ENCODE measurements at places on chromosomes 3 and 15.
A peak's percentile ranks its signal among the peaks of the same experiment; 100 is the strongest.

GRCh38 chr15:81302701-81303109, 21.2 kb downstream of the STARD5 start:
- DNase-seq = no peak

GRCh38 chr3:51379301-51379700, 5.8 kb upstream of the MANF start:
- DNase-seq = no peak

- DNase-seq = no peak
These were observed 87.0 kb upstream of the PPP2R3A start for GRCh38 chr3:135878501-135878900.

DNA sequence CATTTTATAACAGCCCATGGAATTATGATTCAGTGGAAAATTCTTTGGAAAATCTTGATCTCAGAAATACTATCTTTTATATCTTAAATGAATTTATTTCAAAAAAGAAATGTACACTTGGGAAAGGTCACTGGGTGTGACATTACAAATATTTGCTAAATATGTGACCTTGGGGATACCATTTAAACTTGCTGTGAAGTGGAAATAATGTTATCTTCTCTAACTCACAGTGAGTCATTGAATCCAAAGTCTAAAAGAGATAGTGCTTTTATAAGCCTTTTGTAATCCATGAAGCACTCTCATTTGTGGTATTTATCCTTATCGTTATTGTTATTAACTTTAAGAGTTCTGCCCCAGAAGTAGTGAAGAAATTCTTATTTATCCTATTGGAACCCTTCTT, 289.8 kb upstream of the SEMA6D start:
- no peak for DNase-seq

GRCh38 chr15:42704492-42704926, 32.4 kb downstream of the CDAN1 start:
- DNase-seq = peak; percentile 67

DNA sequence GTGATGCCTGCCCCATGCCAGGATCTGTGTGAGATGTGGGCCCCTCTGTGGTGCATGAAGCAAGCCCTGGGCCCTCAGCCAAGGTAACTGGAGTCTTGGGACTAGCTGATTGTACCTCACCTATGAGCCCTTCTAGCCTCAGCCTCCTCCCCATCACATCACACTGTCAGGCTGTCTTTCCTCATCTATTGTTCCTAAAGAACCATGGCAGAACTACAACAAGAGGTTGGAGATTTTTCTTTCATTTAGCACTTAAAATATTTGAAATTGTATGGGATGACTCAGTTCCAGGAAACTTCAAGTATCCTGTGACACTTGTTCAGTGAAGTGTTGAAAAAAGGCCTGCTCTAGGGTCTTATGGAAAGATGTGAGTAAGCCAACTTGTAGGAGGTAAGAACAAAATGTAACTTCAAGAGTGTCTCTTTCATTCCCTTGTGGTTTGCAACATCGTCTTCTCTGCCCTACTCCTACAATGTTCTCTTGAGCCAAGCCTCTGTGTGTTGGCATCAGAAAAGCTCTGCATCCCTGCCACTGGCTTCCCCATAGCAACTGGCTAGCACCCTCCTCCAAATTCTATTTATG, 58.7 kb upstream of the TIPARP start:
- DNase-seq = peak; percentile 90

GRCh38 chr3:61154457-61155198, 96.6 kb downstream of the FHIT start:
- DNase-seq = no peak

GRCh38 chr3:22920006-22920405, 283.1 kb upstream of the UBE2E2 start:
- DNase-seq = no peak

DNA sequence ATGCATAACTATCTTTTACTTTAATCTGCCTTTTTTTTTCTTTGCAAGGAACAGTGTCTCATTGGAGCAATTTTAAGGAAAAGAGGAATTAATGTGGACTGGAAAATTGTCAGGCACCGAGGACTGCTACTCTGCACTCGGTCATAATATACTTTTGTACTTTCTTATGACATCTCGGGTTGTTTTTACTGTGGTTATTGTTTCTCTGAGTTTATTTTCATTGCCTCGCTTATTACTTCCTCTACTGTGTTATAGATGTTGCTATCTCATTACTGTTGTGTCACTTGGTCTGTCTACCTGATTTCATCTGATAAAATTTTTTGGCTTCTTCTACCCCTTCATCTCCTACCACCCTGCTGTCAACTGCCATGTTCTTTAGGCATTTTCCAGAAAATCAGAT, 213.5 kb upstream of the POU1F1 start:
- DNase-seq = no peak

GRCh38 chr3:52558436-52558835, 22.0 kb downstream of the UQCC5 start:
- no peak for DNase-seq

DNA sequence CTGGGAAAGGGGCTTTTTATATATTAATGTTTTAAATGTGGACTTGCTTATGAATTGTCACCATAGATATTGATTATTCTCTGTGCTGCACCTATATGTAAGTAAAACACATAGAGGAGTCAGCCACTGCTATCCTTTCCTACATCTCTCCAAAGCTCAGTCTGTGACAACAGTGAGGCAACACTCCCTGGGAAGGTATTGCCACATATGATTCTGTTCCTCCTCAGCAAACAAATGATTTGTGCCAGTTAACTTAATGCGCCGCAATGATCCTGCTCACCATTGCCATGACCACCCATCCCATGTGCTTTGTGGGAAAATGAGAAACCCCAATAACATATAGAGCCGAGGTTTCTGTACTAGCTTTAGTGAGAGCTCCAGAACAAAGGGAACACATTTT, 75.1 kb upstream of the FBN1 start:
- no peak for DNase-seq

DNA sequence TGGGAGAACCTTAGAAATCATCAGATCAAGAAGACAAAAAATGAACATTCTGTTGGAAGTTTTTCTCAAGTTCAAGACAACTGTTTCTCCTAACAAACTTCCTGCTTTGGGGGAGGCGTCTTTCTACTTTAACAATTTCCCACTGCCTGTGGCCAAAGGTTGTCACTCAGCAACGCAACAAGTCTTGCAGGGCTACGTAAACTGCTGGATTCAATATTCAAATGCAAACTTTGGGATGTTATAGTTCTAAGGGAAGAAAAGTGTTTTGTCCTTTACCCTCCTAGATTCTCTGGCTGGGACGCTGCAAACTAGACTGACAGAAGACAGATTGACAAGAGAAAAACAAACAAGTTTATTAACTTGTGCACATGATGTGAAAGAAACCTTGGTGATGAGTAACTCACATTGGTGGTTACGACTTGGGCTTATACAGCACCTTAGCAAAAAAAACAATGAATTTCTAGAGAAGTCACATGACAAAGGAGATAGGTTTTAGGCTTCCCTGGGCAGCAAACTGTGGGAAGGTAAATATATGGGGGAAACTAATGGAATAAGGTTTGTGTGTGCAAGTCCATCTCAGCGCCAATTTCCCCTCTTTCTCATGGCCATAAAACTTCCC, 34.0 kb upstream of the ARPIN start:
- no peak for DNase-seq

- no peak for DNase-seq
These were observed 9.2 kb downstream of the PPM1L start for GRCh38 chr3:160765211-160765610.

DNA sequence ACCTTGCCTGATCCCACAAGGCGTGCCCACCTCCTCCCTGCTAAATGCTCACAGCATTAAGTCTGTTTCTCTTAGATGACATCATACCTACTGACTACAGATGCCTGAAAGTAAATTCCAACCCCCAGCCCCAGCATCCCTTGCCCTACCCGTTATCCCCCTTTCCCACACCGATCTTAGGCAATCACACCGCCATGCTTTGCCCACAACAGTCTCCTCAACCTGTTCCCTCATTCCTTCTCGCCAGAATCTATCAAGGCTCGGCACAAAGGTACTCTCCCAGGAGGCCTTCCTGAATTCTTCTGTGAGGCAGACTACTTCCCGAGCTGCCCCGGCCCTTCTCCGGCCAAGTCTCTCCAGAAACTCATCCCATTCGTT, 789 bp upstream of the SEC61A1 start:
- DNase-seq = peak; percentile 34

- peak; percentile 44 for DNase-seq
These were observed 62.2 kb upstream of the CTSH start for GRCh38 chr15:79007066-79007465.

DNA sequence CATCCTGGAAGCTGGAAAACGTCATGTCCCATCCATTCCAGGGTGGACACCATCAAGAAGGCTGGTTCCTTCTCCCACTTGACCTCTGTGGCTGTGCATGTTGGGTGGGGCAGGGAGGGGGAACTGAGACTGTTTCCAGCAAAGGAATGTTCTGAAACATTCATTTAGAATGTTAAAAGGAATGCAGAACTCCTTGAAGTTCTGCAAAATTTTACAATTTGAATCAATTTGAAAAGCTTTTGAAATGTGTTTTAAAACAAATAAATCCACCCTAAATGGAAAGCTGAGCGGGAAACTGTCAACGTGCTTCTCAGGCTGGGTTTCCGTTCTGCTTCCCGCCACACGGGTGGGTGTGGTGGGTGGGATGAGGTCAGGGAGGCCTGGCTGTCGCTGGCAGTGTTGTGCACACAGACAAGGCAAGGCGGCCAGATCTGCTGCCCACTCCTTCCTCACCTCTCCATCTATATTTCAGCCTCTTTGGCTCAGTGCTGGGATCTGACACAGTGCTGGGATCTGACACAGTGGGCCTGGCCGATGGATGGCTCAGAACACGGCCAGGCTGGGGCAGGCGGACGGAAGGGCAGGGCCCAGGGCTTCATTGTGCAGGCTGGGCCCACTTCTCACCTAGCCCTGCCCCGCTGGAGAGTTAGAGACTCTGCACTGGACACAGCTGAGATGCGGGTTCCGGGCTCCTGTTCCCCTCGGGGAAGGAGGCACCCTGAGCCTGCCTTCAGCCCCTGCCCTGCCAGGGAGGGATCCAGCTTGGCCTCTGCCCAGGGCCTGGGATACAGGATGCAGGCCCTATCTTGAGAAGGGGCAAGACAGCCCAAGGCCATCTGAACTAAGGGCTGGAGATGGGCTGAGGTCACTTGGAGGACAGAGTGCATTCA, 110.4 kb downstream of the TMEM266 start:
- no peak for DNase-seq

DNA sequence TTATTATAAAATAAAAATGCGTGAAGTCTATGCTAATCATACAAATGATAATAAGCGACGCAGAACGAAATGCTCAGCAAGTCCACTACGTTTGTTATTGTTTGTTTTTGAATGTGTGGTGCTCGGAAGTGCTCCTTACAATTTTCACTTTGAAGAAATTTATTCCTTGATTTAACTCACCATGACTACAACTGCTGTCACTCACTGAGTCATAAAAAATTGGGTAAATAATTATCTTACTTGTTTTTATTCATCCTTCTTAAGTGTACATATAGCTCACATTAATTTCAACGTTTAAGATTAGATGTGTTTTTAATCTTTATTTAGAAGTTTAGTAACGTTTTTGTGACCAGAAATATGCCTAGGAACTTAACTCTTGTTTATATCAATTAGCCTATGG, 66.7 kb upstream of the NANOGP8 start:
- no peak for DNase-seq

DNA sequence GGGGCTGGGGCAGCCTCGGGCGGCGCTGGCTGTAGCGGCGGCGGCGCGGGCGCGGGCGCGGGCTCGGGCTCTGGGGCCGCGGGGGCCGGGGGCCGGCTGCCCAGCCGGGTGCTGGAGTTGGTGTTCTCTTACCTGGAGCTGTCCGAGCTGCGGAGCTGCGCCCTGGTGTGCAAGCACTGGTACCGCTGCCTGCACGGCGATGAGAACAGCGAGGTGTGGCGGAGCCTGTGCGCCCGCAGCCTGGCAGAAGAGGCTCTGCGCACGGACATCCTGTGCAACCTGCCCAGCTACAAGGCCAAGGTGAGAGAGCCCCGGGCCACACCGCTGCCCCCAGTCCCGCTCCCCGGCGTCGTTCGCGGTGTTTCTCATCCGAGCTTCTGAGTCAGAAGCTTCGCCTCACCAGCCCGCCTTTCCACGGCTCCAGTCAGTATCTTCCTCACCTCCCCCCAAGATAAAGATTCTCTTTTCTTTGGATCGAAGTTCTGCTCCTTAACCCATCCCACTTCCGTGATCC, 600 bp downstream of the FBXO45 start:
- peak; percentile 4 for DNase-seq

GRCh38 chr3:197464794-197465193, 91.0 kb downstream of the BDH1 start:
- no peak for DNase-seq

DNA sequence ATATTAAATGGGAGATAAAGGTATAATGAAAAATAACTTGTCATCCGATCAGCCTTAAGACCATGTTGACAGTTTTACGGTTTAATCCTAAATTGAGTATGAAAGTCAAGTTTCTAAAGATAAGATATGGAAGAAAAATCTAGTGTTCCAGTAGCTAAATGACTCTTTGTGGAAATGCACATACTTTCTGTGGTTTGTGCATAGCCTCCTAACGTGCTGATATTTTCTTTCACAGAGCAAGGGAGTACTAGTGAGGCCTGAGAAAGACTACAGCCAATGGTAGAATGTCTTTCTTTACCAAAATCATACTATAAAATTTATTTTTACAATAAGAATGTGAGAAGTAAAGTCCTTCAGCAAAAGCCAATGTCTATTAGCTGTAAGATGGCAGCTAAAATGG, 430.6 kb upstream of the RGMA start:
- no peak for DNase-seq

- no peak for DNase-seq
These were observed 7.2 kb downstream of the TM4SF1 start for GRCh38 chr3:149369991-149370866.

GRCh38 chr15:41633609-41634008, 26.6 kb upstream of the MGA start:
- no peak for DNase-seq

- DNase-seq = peak; percentile 46
These were observed 31.6 kb downstream of the TSC22D2 start for GRCh38 chr3:150439657-150440056.

- no peak for DNase-seq
These were observed 1.4 kb downstream of the FEZF2 start for GRCh38 chr3:62371720-62372591.

DNA sequence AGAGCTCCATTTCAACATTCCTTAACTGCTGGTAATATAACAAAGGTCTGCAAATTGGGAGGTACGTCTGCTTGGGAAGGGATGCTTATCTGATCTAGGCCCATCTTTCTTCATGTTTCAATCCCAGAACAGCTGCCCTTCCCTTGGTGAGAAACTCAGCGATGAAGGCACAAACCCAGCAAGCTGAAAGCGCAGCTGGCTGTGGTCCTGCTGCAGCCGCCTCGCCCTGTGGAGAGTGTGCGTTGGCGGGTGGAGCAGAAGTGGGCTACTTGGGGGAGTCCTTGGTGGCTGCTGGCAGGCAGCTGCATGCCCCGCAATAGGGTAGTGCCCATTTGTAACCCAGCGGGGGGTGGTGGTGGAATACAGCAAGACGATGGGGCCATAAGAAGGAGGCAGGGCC, 160.6 kb upstream of the WNT5A start:
- DNase-seq = no peak

GRCh38 chr3:138135146-138135832, 3.1 kb upstream of the A4GNT start:
- DNase-seq = no peak

- DNase-seq = no peak
These were observed 776 bp downstream of the VGLL3 start for GRCh38 chr3:86990012-86990733.

GRCh38 chr3:7407107-7407506, 546.2 kb downstream of the GRM7 start:
- DNase-seq = no peak

GRCh38 chr15:75713338-75713895, 769 bp upstream of the CSPG4 start:
- peak; percentile 58 for DNase-seq

- no peak for DNase-seq
These were observed 30.7 kb downstream of the MBNL1 start for GRCh38 chr3:152299249-152299976.
